ENCODE measurements at places on chromosomes 12 and 14.

- DNase-seq, result no peak
Measured at GRCh38 chr14:61113561-61114225, 132.6 kb downstream of the SLC38A6 start.

DNA sequence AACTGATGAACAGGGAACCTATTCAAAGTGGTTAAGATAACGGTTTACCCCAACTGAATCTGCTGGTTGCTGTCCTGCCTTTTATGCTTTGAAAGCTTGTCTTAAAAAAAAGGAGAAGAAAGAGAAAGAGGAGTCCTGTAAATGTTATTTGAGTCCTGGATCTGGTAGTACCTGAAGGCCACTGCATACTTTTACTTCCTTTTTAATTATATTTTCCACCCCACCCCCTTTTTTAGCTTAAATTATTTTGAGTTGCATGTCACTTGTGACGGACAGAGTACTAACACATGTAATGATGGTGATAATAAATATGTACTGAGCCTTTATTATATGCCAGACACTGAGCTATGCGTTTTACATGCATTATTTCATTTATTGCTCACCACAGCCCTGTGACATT is 2.5 kb upstream of the AMIGO2 start:
- DNase-seq, result no peak

DNA sequence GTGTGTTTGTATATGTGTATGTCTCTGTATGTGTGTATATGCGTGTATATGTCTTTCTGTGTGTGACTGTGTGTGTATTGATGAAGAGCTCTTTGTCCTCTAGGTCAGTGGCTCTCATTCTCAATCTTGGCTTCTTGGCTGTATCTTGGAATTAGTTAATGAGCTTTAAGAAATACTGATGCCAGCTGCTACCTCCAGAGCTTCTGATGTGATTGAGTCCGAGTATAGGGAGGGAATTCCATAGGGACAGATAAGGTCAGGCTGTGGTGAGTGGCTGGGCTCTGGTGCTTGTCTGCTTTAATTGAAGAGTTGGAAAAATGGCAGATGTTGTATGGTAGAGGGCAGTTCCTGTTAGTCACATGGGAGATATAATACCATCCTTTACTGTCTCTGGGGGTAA is 140.1 kb downstream of the C12orf75 start:
- DNase-seq, result no peak

DNA sequence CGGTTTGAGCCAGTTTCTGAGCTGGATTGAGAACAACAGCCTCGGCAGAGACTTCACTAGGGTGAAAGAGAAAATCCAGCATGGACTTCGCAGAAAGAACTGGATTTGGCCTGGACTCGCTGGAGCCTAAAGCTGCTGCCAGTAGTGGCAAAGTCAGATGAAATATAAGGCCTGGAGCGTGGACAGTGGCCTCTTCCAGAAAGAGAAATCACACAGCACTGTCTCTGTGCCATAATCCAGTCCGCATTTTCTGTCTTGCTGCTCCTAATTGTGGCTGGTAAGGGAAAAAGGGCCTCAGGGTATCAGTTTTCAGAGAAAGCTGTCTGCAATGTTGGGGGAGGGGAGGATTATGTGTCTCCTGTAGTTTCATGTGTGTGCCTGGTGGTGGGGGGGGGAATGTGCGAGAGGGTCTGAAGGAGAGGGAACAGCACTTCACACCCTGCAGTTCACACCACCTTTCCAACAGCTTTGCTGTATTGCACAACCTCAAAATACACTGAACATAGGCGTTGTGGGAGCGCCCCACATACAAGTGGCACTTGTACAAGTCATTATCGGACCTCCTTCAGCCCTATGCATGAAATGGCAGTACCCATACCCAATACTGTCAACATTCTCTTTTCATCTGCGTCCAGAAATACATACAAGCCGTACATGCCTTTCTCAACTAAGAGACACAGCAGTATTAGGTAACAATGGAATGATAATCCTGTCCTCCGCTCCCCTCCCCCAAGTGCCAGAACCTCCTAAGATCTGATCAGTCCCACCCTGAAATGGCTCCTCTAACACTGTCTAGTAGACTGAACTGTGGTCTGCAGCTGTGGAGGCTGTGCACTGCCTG is 107.5 kb upstream of the ATF7IP start:
- peak; percentile 80 for DNase-seq

DNA sequence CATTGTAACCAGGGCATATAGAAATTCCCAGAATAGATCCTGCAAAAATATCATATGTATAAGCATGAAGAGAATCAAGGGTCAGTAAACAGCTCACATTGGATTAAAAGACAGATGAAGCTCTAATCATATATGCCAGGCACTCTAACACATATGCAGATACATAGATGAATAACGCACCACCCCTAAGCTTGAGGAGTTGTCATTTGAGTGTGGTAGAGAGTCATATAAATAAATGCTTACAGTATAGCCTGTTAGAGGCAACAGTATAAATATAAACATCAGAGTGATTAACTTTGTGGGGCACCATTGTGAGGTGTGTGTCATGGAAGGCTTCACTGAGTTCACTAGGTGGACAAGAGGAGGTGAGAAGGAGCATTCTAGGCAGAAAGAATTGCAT is 346.7 kb upstream of the PRICKLE1 start:
- no peak for DNase-seq

Data from effector memory CD8-positive, alpha-beta T cell (primary cell).